ENCODE measurements at places on chromosomes 7 and 10. TPM values are rescaled to one million over a fixed set of nuclear protein-coding genes. Genes with fewer than 3 reads are reported as not detected.
A peak's percentile ranks its signal among the peaks of the same experiment; 100 is the strongest.

SUPV3L1 gene
- total RNA-seq = 117 TPM

GRCh38 chr7:98133621-98134303 is 27.1 kb downstream of the LMTK2 start:
- DNase-seq = peak; percentile 84

GRCh38 chr10:1674501-1674900 is 62.8 kb downstream of the ADARB2 start:
- no peak for DNase-seq

GRCh38 chr7:91557789-91558404 is 293.7 kb downstream of the FZD1 start:
- peak; percentile 98 for DNase-seq
